Daoy (cell line): ENCODE measurements at places on chromosomes 2 and 18. TPM values are rescaled to one million over a fixed set of nuclear protein-coding genes. Genes with fewer than 3 reads are reported as not detected.

ANKRD62 gene
- not detected in 2 replicates for total RNA-seq

CHRND gene
- total RNA-seq: not detected in 2 replicates

FNDC4 gene
- total RNA-seq: 1.9 and 3.7 TPM in 2 replicates

DNA sequence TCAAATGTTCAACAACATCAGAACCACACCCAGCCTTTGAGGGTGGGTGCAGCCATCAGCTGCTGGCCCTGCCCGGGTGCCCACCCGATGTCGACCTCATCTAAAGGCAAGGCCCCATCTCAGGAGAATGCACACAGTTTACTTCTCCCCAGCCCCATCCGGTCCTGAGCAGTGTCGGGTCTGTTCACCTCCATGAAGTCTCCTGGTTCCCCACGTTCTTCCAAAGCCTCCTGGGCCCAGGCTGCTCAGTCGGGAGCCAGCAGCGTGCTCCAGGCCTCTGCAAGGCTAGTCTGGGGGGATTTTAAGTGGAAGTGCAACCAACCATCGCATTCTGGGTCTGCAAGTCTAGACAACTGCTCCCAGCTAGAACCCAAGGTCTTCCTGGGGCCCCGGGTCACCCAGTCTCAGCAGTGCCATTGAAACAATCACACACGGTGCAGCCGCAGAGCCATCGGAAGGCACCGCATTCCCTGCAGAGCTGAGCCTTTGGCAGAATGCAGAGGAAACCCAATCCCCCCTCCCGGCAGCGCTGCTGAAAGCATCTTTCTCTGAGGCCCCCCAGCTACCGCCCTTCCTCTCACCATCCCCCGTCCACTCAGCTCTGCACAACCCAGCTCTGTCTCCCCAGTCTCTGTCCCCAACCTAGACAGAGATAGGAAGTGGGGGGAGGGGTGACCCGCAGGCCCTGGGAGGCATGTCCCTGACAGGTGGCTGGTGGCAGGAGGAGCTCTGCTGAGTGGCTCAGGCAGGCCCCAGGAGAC is 8.5 kb downstream of the ESPNL start:
- DNase-seq: no peak

BMP10 gene
- not detected in 2 replicates for total RNA-seq

GPR55 gene
- not detected in 2 replicates for total RNA-seq

DNA sequence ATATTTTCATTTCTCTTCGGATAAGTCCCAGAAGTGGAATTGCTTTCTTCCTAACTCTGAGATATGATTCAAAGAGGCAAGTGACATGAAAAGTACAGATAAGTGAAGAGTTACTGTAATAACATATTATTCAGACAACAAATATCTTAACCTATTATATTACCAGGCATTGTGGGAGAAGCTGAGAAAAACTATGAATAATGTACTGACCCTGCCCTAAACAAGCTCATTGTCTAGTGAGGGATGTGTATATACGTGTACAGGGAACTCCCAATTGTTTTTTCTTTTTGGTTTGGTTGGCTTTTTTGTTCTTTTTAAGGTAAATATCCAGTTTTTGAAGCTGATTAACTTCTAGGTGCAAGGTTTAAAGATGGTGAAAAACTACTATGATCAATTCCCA is 26.5 kb downstream of the NCKAP1 start:
- no peak for DNase-seq

GRCh38 chr18:49743117-49743567 is 70.2 kb downstream of the ACAA2 start:
- DNase-seq: no peak

- DNase-seq: no peak
Measured at GRCh38 chr2:112516801-112517200, 25.5 kb upstream of the POLR1B start.

GRCh38 chr2:215749092-215749957 is 264.0 kb downstream of the MREG start:
- no peak for DNase-seq

SERPINB2 gene
- 17.2 and 18.1 TPM in 2 replicates for total RNA-seq

LYPD6B gene
- 8.0 and 10.2 TPM in 2 replicates for total RNA-seq

- DNase-seq: peak; percentile 78
Measured at GRCh38 chr2:217360781-217361482, 501.1 kb upstream of the TNP1 start.

GRCh38 chr2:70828115-70828514 is 7.5 kb downstream of the CD207 start:
- DNase-seq: no peak

- DNase-seq: no peak
Measured at GRCh38 chr2:99821039-99821438, 321.4 kb downstream of the AFF3 start.

GRCh38 chr2:134457353-134457752 is 203.5 kb downstream of the MGAT5 start:
- no peak for DNase-seq

DNA sequence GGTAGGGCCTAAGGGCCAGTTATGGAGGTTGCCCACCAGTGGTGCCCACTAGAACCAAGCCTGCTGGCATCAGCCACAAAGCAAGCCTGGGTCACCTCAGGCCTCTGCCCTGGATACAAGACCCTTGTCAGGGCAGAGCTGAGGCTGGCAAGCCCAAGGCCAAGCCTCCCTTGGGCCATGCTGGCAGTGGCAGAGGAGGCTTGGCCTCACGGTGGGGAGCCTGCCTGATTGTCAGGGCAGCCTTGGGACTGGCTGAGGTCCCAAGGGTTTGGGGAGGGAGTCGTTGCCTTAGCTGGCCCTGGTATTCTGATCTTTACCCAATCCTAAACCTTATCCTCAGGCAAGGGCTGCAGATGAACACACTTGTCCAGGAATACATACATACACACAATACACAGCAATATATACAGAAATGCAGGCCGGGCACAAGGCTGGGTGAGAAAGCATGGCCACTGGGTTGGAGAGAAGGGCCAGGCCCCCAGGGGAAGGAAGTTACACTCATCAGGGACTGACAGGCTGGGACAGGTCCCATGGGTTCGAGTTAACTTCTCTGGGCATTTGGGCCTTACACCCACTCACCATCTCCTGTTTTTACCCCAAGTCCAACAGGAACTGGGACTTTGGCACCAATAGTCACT is 21.0 kb downstream of the CCT7 start:
- no peak for DNase-seq

DNA sequence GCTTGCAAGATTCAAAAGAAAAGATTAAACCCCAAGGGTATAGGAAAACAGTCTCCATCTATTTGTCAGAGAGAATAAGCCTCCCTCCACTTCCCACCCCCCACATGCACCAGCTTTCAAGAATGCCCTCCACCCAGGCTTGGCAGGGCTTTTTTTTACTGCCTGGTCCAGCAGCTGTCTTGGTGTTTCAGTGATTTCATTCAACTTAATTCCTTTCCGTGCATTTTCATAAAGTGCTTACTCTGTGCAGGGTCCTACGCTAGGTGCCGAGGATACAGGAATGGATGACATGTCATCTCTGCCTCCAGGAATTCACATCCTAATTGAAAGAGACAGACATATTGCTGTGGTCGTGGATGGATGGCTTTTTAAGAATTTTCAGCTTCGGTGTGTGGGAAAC is 117.9 kb downstream of the LRATD1 start:
- no peak for DNase-seq

ASAP2 gene
- 20.3 and 22.7 TPM in 2 replicates for total RNA-seq

LIMS3 gene
- 0.42 and 0.86 TPM in 2 replicates for total RNA-seq

DNA sequence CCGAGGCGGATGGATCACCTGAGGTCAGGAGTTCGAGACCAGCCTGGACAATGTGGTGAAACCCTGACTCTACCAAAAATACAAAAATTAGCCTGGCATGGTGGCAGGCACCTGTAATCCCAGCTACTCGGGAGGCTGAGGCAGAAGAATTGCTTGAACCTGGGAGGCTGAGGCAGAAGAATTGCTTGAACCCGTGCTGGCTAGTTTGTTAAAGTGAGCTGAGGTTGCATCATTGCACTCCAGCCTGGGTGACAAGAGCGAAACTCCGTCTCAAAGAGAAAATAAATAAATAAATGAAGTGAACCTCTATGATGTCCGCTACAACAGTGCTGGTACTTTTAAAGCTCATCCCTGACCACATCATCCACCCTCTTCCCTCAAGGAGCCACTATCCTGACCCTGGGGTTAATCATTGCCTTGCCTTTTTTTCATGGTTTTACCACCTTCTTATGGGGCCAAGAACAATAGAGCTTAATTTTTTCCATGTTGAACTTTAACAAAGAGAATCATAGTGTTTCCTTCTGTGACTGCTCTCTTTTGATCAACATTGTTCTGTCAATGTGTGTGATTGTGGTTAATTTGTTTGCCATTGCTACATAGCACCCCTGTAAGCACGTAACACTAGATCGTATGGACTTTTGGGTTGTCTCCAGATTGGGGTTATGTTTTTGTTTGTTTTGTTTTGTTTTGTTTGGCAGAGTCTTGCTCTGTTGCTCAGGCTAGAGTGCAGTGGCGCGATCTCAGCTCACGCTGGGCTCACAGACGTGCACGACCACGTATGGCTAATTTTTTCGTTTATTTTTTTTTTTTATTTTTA is 17.1 kb upstream of the ATRAID start:
- DNase-seq: no peak

DNA sequence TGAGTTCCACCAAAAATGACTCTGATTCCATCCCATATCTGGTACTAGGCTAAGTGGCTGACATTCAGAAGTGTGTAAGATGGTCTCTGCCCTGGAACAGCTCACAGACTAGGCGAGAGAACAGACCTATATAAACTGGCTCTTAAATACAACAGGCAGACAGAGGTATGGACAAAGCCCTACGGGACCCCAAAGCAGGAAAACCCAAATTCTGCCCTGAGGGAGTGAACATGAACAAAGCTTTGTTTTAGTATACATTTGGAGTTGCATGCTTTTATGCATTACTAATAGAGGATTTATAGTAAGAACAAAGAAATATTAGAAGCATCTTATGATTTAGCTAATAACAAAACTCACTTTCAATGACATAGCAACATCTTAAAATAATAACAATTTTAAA is 25.1 kb downstream of the GDF7 start:
- DNase-seq: no peak

NR4A2 gene
- total RNA-seq: 0.06 TPM in 1 of 2 replicates, not detected in the other

GRCh38 chr2:219123356-219124135 is 37.1 kb downstream of the NHEJ1 start:
- DNase-seq: no peak

NTSR2 gene
- not detected in 2 replicates for total RNA-seq

DNA sequence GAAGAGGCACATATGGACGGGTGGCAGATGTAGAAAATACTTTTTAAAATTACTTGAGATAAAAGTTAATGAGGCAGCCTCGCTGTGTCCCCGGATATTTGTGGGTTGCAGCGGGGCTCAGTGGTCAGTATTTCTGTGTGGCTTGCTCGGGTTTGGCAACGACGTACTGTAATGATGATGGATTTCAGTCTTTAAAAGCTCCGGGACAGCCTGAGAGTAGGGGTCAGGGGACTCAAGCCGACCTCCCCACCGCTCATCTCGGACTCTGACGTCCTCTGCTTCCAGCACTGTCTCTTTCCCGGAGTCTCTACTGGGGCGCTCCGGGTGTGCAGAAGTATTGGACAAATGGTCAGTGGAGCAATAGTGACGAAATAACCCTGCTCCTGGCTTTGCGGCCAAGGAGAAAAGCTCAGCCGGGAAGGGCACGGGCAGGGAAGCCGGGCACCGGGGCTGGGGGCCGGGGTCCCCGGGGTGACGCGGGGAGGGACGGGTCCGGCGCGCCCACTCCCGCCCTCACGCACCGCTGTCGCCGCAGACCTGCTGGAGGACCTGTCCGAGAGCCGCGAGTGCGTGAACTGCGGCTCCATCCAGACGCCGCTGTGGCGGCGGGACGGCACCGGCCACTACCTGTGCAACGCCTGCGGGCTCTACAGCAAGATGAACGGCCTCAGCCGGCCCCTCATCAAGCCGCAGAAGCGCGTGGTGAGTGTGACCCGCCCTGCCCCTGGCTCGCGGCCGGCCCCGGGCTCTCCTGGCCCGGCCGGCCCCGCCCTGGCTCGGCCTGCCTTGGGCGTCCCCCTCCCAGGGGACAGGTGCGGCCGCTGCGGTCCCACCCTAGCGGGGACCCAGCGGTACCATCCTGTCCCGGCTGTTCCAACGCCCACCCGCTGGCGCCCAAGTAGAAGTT is 7.3 kb downstream of the GATA6 start:
- DNase-seq: no peak

- DNase-seq: no peak
Measured at GRCh38 chr2:238939074-238939473, 91.2 kb downstream of the TWIST2 start.

GRCh38 chr18:58143386-58143785 is 99.4 kb downstream of the NEDD4L start:
- DNase-seq: no peak

DNA sequence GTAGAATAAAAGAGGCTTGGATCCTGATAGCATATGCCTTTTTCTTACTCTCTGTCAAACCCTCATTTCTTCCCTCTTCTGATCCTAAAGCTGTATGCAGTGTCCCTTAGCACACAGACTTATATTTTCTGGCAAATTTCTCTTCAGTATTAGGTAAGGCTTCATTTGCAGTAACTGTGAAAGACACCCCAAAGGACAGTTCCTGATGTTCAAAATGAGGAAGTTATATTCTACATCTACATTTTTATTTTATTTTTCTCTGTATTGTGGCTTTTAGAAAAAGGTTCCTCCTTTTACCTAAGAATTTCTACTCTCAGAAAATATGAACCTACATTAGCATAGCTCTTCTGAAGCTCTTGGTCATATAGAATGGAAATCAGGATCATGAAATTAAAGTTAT is 261.7 kb downstream of the PDE11A start:
- no peak for DNase-seq

GRCh38 chr2:120935339-120936313 is 200.0 kb downstream of the GLI2 start:
- peak; percentile 62 for DNase-seq

GRCh38 chr2:42171396-42171980 is 2.3 kb downstream of the EML4 start:
- DNase-seq: no peak

IL37 gene
- not detected in 2 replicates for total RNA-seq

DNA sequence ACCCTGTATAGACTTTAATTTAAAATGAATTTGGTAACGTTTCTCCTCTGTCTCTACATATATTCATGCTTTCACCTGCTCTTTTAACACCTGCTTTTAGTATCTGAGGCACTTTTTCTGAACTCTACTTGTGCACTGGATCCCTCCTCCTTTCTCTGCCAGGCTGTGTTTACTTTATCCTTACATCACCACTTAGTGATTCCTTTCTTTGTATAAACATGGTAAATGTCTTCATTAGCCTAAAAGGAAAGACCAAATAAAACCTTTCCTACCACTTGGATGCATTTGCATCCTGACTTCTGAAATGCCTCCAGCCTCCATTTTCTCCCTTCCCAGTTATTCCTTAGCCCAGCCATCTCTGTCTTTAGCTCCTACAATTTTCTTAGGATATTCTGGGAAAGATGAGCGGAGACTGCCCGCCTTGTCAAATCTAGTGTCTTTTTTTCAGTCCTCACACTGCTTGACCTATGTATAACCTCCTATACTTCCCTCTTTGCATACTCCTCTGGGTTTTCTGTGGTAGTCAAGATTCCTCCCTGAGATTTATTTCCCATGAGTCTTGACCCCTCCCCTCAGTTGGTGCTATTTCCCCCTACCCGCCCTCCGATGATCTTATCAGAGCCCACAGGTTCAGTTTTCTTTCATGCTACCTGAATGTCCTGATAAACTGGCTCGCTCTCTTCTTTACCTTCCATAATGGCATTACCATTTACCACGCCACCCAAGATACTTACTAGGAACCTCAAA is 44.8 kb downstream of the REL start:
- DNase-seq: no peak

SULT1C3 gene
- total RNA-seq: not detected in 2 replicates

LYPD6 gene
- 6.7 and 8.5 TPM in 2 replicates for total RNA-seq

UGT1A3 gene
- not detected in 2 replicates for total RNA-seq
